Liver (tissue), 10 donors: ENCODE measurements at places on chromosomes 2 and 18. TPM values are rescaled to one million over a fixed set of nuclear protein-coding genes. Genes with fewer than 3 reads are reported as not detected.
A peak's percentile ranks its signal among the peaks of the same experiment; 100 is the strongest.

The ASB18 gene
- total RNA-seq: not detected

The DSG4 gene
- total RNA-seq: under 0.01 TPM

The TSPYL6 gene
- total RNA-seq: under 0.01 TPM

The SCN1A gene
- not detected for total RNA-seq

DNA sequence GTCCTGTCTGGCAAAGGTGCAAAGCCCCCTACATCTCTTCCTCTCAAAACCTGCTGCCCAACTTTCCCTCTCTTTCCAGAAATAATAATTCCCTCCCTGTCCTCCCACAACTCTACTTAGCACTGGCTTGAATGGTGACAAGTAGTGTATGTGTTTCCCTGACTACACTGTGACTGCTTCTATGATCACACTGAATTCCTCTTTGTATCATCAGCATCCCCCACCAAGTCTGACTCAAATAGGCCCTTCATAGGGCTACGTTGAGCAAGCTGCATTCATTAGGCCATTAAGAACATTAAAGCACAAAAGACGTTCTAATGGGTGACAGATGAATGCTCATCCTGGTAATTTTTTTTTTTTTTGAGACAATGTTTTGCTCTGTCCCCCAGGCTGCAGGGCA is 13.7 kb upstream of the ST3GAL5 start:
- H3K4me3 ChIP-seq: no peak overlapping the region
- H3K27me3 ChIP-seq: no peaks in the 10 kb centered on the region
- H3K27ac ChIP-seq: no peak overlapping the region
- H3K36me3 ChIP-seq: no peaks in the 10 kb centered on the region

DNA sequence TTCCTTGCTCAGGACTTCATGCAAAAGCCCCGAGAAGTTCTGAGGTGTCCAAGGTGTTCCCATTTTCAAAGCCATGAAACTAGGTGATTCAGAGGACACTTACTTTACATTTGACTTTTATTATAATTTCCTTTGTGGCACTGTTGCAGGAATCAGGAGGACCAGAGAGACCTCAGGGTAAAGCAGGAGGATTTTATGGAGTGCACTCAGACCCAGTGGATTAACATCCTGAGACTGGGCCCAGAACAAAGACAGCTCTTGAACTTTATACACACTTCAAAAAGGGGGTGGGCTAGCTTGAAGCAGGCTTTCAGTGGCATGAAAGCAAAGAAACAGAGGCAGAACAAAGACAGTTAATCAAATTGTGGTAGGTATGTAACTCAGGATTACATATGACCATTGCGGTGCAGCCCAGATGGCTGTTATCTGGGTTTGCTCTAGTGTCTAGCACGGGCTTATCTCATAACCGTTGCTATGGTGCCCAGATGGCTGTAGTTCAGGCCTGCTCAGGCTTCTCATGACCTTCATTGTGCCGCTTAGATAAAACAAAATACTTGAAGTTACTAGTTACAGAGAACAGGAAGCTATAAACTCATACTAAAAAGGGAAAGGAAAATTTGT is 39.4 kb downstream of the TMEM182 start:
- no peaks in the 10 kb centered on the region for H3K27me3 ChIP-seq
- H3K27ac ChIP-seq: peak overlapping the region; percentile 97
- no peak for DNase-seq
- H3K36me3 ChIP-seq: no peaks in the 10 kb centered on the region
- H3K4me1 ChIP-seq: peaks cover 48% of the 10 kb centered on the region
- H3K4me3 ChIP-seq: no peak overlapping the region

GRCh38 chr18:29711932-29712331 is 1330.6 kb downstream of the DSC3 start:
- H3K27me3 ChIP-seq: no peaks in the 10 kb centered on the region
- no peak overlapping the region for H3K4me3 ChIP-seq
- DNase-seq: no peak
- H3K36me3 ChIP-seq: no peaks in the 10 kb centered on the region
- H3K27ac ChIP-seq: no peak overlapping the region

DNA sequence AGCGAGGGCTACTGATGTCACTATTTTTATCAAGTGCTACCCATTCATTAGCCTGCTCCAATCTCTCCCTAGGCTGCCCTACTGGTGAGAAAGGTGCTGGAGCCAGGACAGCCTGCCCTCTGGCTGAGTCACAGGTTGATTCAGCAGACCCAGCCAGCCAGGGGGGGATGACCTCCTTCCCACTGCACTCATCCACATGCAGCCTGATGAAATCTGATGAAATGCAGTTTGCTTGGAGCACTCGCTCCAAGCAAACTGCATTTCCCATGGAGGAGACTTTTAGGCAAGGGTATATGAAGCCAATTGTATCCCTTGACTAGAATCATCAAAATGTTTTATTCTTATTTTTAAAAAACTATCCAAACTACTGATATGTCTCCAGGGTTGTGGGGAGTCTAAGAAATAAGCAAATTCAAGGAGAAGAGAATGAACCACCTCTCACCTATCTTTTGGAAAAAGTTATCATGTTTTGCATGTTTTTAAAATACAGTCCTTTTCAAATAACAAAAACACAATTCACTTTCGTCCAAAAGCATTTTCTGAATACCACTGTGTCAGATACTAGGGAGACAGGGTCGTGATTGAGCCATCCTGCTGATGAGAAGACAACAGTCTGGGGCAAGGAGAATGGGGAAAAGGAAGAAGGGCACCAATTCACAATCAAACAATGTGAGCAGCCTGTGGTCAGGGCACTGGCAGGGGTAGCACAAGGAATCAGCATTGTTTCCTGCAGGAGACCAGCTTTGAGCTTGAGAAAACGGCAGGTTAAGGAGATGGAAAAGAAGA is 128.3 kb downstream of the AFF3 start:
- no peak for DNase-seq
- H3K27ac ChIP-seq: no peak overlapping the region
- H3K27me3 ChIP-seq: no peaks in the 10 kb centered on the region
- H3K36me3 ChIP-seq: no peaks in the 10 kb centered on the region
- H3K4me3 ChIP-seq: no peak overlapping the region

GRCh38 chr2:12716032-12716281 is 779 bp upstream of the TRIB2 start:
- no peaks in the 10 kb centered on the region for H3K27me3 ChIP-seq
- peak overlapping the region; percentile 73 for H3K4me3 ChIP-seq
- H3K4me1 ChIP-seq: peaks cover 3% of the 10 kb centered on the region

DNA sequence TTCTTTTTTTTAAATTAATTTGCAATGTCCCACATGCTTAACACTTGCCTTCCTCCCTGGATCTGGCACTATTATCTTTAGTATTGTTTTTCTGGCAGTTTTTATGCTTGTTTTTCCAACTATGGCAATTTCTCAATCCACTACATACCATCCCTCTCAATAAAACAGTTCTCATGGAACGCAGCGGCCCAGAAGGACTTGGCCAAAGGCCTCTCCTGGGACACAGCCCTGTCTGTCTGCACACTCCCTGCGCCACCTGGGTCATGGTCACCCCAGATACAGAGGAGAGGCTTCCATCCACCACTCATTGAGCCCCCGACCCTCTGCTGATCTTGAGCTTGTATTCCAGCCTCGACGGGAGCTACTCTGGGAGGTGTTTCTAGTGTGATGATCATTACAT is 91.2 kb downstream of the TWIST2 start:
- no peak overlapping the region for H3K4me3 ChIP-seq
- no peaks in the 10 kb centered on the region for H3K4me1 ChIP-seq
- no peak for DNase-seq
- H3K27me3 ChIP-seq: no peaks in the 10 kb centered on the region
- no peaks in the 10 kb centered on the region for H3K36me3 ChIP-seq
- H3K27ac ChIP-seq: no peak overlapping the region

DNA sequence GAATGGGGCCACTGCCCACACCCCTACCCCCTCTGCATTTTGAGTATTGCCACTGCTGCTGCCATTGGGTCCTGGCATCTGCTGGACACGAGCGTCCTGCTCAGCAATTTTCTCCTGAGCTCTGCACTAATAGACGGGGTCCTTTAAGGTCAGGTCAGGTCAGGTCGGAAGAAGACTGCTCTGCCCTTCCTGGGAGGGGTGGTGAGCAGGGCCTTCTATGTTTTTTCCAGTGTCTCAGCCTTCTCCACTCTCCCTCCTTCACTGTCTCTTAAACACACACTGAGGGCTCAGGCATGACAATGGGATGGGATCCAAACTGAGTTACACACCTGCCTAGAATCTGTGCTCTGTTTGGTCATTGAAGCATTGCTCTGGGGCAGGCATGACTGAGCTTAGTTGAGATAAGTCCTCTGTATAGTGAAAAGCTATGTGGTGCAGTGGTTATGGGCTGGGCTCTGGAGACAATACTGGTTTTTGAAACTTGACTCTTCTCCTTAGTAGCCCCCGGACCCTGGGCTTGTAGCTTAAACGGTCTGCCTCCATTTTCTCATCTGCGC is 10.6 kb downstream of the MYO1B start:
- DNase-seq: no peak
- peaks cover 37% of the 10 kb centered on the region for H3K4me1 ChIP-seq
- no peak overlapping the region for H3K4me3 ChIP-seq
- H3K27me3 ChIP-seq: no peaks in the 10 kb centered on the region

DNA sequence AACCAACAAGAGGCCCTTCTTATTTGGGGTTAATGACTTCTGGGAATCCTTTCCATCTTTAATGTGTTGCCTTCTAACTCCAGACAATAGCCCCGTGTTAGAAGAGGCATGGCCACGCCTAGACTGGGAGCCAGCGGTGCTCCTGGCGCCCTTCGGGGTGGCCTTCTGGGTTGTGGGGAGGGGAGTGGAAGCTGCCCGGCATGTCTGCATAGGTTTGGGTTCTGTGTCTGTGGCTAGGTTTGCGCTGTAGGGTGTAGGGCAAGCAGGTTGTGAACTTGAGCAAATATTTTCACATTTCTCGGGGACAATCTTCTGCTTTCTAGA is 40.4 kb downstream of the CELF4 start:
- H3K4me1 ChIP-seq: no peaks in the 10 kb centered on the region
- no peaks in the 10 kb centered on the region for H3K36me3 ChIP-seq
- no peak overlapping the region for H3K27ac ChIP-seq
- H3K4me3 ChIP-seq: no peak overlapping the region
- H3K27me3 ChIP-seq: peaks cover 2% of the 10 kb centered on the region
- no peak for DNase-seq

DNA sequence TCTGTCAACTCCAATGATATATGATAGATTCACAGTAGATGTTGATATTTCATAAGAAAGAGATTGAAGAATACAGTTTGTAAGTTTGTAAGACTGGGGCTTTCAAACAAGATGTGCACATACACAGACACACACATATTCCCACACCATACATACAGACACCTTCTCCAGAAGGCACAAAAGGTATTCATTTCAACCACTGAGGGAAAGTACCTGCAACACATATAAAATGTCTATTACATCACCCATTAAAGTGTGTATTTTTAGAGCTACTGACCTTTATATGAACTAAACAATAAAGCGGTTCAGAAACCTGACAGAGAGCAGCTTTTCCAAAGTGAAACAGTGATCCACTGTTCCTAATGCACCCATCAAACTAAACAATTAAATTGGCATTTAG is 53.3 kb downstream of the CCDC148 start:
- DNase-seq: no peak
- no peaks in the 10 kb centered on the region for H3K4me1 ChIP-seq
- no peak overlapping the region for H3K4me3 ChIP-seq

- DNase-seq: no peak
- H3K4me1 ChIP-seq: no peaks in the 10 kb centered on the region
- no peaks in the 10 kb centered on the region for H3K27me3 ChIP-seq
- H3K27ac ChIP-seq: no peak overlapping the region
Observed at GRCh38 chr18:24544949-24545348, 84.5 kb downstream of the HRH4 start.

DNA sequence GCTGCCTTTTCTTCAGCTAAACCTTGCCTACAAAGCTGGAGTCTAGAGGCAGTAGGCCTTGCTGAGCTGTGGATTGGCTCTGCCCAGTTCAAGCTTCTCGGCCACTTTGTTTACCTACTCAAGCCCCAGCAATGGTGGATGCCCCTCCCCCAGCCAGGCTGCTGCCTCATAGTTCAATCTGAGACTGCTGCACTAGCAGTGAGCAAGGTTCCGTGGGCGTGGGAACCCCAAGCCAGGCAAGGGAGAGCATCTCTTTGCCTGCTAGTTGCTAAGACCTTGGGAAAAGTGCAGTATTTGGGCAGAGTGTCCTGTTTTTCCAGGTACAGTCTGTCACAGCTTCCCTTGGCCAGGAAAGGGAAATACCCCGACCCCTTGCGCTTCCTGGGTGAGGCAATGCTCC is 68.9 kb downstream of the VAPA start:
- no peaks in the 10 kb centered on the region for H3K4me1 ChIP-seq
- no peaks in the 10 kb centered on the region for H3K36me3 ChIP-seq
- no peak overlapping the region for H3K27ac ChIP-seq
- H3K4me3 ChIP-seq: no peak overlapping the region
- no peaks in the 10 kb centered on the region for H3K27me3 ChIP-seq
